Stimulated activated CD4-positive, alpha-beta T cell treated with anti-CD3 and anti-CD28 coated beads, Interleukin-1b, Interleukin-23, amount 100 ng/mL, for 1 hour (primary cell): ENCODE measurements at places on chromosomes 13 and 19.

DNA sequence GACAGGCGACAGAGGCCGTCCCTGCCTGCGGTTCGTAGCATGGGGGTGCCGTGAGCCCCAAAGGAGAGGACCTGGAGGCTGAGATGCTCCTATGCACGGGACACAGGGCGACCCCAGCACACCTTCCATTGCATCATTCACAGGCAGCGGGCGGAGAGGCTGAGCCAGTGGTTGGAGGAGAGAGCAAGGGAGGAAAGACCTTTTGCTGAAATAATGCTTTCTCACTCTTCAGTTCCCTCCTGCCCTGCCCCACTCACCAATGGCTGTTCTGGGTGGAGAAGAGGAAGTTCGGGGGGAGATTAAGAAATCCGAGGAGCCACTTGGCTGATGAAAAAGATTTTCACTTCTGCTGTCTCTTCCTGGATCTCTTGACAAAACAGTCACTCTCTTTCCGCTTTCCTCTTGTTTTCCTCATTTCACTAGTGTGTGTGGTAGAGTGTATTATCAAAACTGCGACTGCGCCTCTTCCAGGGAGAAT, at the start of gene NLRP12:
Gene NLRP12 (minus strand): TSS at position 181 of the 478 bp plus-strand sequence. CDS start 140 bp downstream, at position 41.
- DNase-seq = no peak

DNA sequence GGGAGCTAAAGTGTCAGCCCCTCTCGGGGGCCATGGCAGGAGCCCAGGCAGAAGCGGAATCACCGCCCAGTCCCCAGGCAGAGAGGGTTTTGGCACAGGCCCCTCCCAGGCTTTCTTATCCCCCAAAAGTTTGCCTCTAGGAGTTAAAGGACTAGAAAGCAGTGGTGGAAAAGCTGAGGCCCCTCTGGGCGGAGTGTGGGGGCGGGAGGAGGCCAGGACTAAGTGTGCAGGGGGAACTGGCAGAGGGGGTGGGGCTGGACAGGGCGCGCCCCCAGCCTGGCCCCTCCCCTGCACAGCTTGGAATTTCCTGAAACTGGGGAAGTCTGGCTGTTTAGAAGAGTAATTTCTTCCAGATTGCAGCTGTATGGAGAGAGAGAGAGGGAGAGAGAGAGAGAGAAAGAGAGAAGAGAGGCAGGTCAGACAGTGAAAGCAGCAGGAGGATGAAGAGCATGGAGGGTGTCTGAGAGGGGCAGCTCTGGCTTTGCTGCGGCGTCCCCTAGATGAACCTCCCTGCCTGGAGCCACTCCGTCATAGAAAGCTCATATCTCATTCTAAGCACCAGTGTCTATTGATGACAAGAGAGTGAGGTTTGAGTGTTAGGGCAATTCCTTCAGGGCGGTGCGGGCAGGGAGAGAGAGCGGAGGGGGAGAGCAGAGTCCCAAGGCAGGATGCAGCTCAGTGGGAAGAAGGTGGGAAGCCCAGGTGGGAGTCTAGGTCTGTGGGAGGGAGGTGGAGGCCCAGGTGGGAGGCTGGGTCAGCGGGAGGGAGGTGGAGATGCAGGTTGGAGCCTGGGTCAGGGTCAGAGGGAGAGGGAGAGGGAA, at the start of gene CDC42EP5:
Gene CDC42EP5 (minus strand): TSS at position 226 of the 821 bp plus-strand sequence. CDS start 7,749 bp downstream, outside the sequence.
- DNase-seq = no peak

DNA sequence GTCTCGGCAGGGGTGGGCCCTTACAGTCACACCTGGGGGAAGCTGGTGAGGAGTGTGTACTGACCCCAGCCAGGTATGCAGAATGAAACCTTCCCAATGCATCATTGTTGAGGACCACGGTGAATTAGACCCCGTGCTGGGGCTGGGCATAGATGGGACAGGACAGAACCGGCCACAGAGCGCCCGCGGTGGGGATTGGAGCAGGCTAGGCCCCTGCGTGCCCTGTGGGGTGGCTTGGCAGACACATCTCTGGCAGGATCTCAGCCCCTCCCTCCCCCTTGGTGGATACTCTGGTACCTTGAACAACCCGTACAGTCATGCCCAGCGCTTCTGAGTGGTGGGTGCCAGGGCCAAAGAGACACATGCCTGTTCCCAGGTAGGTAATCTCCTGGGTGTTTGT, 200.6 kb downstream of the TEX29 start:
- DNase-seq = no peak

DNA sequence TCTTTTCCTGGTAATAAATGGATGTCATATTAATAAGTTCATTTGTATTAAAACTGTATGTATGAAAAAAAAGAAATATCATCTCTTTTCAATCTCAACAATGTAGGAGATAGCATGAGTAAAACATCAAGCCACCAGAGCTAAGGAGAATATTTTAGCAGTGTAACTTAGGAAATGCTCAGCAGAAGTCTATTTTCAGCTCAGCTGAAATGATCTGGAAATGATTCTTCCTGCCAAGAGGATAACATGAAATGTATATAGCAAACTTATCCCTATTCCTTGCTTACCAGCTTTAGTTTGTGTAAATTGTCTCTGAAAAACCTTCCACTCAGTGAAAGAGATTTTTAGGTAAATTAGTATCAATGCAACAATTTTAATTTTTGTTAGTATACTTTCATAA, 1194.4 kb downstream of the SLITRK1 start:
- no peak for DNase-seq

- DNase-seq = no peak
Measured at GRCh38 chr19:51124729-51125128, at the start of gene SIGLEC9. Gene SIGLEC9 (plus strand): TSS chr19:51124906. CDS start chr19:51124975, 69 bp downstream.

DNA sequence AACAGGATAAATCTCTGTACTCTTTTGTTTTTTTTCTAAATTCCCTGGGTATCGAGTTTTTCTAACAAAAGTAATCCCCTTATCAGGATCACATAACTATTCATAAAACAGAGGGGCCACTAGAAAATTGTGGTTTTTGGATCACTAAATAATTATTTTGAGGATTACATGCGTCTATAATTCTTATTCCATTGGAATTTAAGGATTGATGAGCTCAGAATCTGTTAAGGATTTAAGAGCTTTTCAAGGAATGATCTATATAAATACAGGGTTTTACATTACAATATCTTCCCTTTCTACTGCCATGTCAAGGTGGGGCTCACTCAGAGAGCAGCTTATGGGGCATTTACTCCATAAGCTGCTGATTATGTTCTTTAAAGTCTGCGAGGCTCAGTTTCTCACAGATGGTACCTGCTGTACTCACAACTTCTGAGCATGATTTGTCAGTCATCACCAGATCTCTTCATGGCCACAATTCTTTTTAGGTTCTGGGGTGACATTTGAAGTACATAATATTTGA, 449.8 kb downstream of the PCDH17 start:
- no peak for DNase-seq

DNA sequence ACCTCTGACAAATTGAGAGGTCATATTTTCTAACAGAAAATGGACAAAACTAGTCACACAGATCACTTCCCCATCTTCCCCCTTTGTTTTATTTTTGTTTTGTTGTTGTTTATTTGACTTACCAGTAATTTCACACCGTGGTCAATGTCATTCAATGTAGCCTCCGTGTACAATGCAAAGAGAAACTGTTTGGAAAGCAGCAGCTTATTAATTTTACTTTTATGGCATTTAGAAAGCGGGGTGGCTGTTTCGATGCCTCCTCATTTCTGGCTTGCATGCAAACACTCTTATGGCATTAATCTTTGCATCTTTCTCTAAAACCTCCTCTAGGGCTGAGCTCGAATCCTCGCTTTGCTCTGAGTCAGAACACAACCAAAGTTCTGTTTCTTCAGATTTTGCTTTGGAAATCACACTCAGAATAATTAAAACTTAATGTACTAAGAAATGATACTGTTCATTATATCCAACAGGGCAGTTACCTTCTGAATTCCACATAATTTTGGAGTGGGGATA, 77.0 kb downstream of the ZNF536 start:
- no peak for DNase-seq

GRCh38 chr19:45385392-45386221, 15.2 kb upstream of the ERCC2 start:
- no peak for DNase-seq

GRCh38 chr19:33781996-33782395, 14.7 kb upstream of the KCTD15 start:
- DNase-seq = no peak

- DNase-seq = no peak
Measured at GRCh38 chr19:8323781-8324185, 2.5 kb downstream of the RPS28 start.

GRCh38 chr13:114315074-114315785, 927 bp downstream of the CHAMP1 start:
- DNase-seq = no peak

GRCh38 chr13:95087746-95088305, 213.4 kb downstream of the ABCC4 start:
- DNase-seq = no peak

GRCh38 chr13:25478186-25478585, 106.4 kb downstream of the ATP8A2 start:
- no peak for DNase-seq

DNA sequence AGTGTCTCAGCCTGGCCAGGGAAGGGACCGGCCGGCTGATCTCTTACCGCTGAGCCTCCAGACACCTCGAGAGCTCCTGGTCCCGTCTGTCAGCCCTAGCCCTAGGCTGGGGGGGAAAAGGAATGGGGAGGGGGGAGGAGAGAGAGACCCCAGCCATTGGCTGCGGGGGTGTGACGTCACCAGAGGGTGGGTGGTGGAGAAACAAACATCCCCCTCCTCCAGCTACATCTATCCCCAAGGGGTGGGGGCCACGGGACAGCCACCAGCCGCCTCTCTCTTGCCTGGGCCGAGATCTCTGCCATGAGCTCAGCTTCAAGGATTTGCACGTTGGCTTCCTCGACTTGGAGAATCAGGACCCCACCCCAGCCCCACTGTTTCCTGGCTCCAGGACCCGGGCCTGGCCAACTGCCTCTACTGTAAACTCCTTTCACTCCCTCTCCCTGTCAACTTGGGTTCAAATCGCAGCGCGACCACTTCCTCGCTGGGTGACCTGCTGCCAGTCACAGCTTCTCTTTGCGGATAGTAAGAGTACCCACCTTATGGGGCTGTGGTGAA, at the start of gene PRX:
Gene PRX (minus strand): TSS at position 88 of the 555 bp plus-strand sequence. CDS start 5,446 bp downstream, outside the sequence.
- no peak for DNase-seq

DNA sequence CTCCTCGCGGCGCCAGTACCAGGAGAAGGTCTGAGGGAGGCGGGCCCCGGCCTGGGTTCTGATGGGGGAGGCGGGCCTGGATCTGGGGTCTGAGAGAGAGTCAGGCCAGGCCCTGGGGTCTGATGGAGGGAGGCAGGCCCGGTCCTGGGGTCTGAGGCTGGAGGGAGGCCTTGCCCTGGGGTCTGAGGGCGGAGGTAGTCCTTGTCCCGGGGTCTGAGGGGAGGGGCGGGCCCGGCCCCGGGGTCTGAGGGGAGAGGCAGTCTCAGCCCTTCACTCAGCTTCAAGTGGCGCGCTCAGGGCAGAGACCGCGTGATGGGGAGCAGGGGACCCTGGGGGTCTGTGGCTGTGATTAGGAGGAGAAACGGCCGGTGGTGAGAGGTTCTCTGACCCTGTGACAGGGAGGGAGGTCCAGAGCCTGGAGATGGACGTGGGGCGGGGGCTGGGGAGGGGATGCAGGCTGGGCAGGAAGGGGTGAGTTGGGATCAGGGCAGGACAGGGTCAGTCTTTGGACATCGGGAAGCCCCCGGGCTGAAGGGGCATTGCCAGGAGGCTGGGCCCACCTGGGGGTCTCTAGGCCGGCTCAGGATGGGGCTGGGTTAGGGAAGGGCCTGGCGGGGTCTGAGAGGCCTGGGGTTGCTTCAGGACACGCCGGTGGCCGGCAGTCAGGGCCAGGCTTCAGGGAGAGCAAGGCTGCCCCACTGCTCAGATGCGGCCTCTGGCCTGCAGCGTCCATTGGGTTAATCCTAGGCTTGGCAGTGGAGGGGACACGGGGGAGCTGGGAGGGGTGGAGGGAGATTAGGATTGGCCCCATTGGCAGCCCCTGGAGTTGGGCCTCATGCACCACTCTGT, 18.7 kb downstream of the HCN2 start:
- DNase-seq = no peak

- no peak for DNase-seq
Measured at GRCh38 chr13:41064493-41064892, 3.2 kb downstream of the WBP4 start.

- DNase-seq = no peak
Measured at GRCh38 chr19:52190487-52191293, 838 bp downstream of the PPP2R1A start.

GRCh38 chr19:12769689-12770088, 5.7 kb downstream of the HOOK2 start:
- DNase-seq = peak; percentile 46

GRCh38 chr13:40777166-40777808, 6.3 kb upstream of the MRPS31 start:
- no peak for DNase-seq

DNA sequence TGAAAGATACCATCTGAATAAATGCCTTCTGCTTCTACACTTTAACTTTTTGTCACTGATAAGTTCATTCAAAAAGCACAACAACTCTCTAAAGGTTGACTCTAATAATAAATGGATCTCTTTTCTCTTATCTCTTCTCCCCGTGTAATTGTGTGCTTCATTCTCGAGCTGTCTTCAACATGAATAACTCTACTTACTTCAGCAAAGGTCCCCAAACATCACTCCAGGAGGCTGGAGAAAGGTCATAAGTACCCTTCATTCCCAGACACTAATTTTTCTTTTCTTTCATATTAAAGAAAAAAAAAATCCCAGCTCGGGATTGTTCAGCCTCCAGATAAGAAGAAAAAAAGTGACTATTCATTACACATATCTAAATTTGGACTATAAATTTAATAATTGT, 222.2 kb downstream of the FOXO1 start:
- no peak for DNase-seq

GRCh38 chr19:3720349-3720917, 12.2 kb downstream of the TJP3 start:
- DNase-seq = no peak

GRCh38 chr19:56476651-56477428, at the start of gene ZNF667:
Gene ZNF667 (minus strand): TSS chr19:56477345. CDS start chr19:56462370, 14,975 bp downstream.
- no peak for DNase-seq

DNA sequence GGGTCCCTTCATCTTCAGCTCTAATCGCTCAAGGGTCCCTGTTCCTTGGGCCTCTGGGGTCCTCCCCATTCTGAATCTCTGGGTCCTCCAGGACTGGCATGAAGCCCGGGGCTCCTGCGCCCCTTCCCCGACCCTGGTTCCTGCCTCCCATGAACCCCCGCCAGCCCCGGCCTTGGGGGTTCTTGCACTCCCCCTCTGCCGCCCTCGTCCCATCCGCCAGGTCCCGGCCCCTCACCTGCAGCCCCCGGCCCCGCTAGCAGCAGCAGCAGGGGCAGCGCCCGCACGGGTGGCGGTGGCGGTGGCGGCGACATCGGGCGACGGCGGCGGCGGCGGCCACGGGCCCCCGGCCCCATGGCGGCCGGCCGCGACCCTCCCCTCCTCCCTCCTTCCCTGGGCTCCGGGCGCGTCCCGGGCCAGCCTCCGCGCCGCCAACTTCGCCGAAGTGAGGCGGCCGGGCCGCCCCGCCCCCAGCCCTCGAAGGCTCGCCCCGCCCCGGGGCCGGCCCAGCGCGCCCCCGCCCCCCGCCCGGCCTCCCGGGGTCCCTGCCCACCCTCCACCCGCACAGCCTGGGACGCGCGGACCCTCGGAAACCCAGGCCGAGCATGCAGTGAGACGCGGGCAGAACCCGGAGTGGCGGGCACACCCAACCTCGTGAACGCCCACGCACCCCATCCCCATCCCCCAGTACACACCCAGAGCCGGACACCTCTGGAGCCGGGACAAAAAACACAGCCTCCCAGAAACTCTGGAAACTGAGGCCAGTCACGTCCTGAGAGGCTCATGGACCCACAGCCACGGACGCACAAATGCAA, at the start of gene NOTCH3:
Gene NOTCH3 (minus strand): TSS at position 443 of the 812 bp plus-strand sequence. CDS start 90 bp downstream, at position 353.
- DNase-seq = no peak
